ENCODE measurements at places on chromosomes 12 and 14. TPM values are rescaled to one million over a fixed set of nuclear protein-coding genes. Genes with fewer than 3 reads are reported as not detected.

Gene KLHL33
- not detected for total RNA-seq

Gene OASL
- 21.1 TPM for total RNA-seq

Gene LRRC43
- total RNA-seq, result 1.5 TPM

Gene CLEC4C
- total RNA-seq, result not detected

Gene CDKN1B
- 25.9 TPM for total RNA-seq

Gene CMA1
- not detected for total RNA-seq

Gene SYNE3
- 6.2 TPM for total RNA-seq

Gene ADCY4
- 0.21 TPM for total RNA-seq

Gene PRPH
- total RNA-seq, result 0.39 TPM
